ENCODE measurements at places on chromosomes 16 and 17.

GRCh38 chr16:30743716-30744115 lies 4.5 kb upstream of the PHKG2 start:
- no peak for DNase-seq

GRCh38 chr16:48064971-48065370 lies 90.8 kb downstream of the ABCC12 start:
- DNase-seq, result no peak

DNA sequence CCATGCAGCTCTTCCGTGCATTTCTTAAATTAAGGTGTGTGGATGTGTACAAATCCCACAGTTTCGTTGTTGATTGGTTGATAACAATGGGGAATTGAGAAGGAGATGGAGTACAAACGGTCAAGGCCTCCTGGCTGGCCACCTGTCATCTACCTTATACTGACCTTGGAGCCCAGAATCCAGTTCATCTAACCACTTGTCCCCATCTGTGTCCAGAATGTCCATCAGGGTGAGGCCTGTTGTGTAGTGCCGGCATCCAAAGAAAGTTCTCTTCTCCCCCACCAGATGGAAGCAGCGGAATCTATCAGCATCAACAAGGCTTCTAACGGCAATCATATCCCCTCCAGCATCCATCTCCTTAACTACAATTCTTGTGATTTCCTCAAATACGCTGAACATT lies 1.5 kb downstream of the GSDMB start:
- DNase-seq, result no peak

- no peak for DNase-seq
Observed at GRCh38 chr16:48123104-48123788, 32.5 kb downstream of the ABCC12 start.

DNA sequence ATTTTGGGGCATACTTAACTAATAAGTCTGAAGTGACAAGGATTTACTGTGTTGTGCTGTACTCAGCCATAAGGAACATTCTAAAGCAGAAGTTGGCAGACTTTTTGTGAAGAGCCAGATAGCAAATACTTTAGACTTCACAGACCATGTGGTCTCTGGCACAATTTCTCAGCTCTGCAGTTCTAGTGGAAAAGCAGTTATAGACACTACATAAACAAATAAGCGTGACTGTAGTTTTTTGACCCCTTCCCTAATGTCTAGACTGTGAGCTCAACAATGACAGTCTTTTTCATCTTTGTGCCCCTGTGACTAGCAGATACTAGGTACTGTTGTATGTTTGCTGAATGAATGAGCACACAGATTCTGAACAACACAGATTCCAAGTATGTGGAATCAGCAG lies 4.9 kb downstream of the RPAIN start:
- DNase-seq, result no peak

GRCh38 chr16:21036471-21036870 lies 114.2 kb downstream of the DNAH3 start:
- DNase-seq, result no peak

GRCh38 chr16:19757762-19758595 lies 39.9 kb downstream of the IQCK start:
- no peak for DNase-seq

DNA sequence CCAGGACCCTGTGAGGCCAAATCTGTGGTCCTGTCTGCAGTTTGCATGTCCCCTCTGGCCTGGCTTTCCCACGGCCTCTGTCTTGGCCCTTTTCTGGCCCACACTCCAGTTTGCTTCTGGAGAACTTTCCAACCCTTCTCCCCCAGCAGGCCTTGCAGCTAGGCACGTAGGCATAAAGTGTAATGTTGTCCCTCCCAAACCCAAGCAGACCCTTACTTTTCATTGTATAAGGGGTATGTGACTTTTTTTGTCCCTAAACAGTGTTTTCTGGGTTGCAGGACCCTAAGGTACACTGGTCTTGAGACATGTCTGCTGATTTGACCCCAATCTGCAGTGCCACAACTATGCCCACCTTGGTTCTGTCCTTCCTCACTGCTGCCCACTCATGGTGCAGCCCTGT lies 15.6 kb upstream of the SMPD3 start:
- no peak for DNase-seq
